Stimulated activated CD4-positive, alpha-beta T cell treated with anti-CD3 and anti-CD28 coated beads, Interleukin-1b, Interleukin-23, amount 100 ng/mL, for 1 hour (primary cell): ENCODE measurements at places on chromosomes 7 and 10.

GRCh38 chr10:48699011-48699627 is 14.4 kb downstream of the WDFY4 start:
- DNase-seq: no peak

DNA sequence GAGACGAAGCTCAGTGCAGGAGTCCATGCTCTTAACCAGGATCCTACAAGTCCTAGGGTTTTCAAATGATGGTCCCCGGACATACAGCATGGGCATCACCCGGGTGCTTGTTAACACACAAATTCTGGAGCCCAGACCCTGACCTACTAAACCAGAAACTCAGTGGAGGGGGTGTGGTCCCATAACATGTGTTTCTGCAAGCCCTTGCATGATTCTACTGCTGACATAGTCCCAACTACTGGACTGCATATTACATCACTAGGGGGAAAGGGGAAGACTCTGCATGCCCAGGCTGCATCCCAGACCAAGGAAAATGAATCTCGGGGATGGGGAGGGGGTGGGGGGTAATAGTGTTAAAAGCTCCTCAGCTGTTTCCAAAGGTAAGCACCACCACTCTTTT is 40.3 kb downstream of the GRB10 start:
- DNase-seq: no peak

- no peak for DNase-seq
These were observed 21.7 kb upstream of the WNT16 start for GRCh38 chr7:121307021-121307574.

DNA sequence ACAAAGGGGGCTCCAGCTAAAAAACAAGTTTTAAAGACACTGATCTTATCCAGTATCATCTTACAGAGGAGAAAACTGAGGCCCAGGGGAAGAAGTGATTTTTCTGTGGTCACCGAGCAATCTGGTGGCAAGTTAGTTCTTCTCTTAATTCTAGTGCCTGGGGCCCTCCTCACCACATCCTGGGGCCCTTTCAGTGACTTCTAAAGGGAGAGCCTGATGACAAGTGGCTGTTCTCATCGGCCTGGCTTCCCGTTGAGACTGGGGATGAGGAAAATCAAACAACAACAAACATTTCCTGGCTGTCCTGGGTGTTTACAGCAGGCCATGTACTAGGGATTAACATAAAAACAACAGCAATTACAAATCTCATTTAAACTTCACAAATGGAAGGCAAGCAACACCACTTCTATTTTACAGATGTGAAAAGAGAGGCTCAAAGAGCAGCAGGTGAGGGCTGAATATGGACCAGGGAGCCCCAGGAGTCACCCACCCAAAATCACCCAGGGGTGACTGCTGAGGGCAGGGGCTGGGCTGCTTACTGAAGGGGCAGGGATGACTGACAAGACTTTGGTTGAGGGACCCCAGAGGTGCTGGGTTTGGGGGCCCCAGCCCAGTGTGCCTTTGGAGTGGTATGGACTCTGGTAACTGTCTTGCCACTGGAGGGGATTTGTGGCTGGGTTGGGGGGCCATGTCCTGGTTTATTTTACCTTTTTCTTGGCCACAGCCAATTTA is 24.7 kb upstream of the MTPAP start:
- DNase-seq: no peak

DNA sequence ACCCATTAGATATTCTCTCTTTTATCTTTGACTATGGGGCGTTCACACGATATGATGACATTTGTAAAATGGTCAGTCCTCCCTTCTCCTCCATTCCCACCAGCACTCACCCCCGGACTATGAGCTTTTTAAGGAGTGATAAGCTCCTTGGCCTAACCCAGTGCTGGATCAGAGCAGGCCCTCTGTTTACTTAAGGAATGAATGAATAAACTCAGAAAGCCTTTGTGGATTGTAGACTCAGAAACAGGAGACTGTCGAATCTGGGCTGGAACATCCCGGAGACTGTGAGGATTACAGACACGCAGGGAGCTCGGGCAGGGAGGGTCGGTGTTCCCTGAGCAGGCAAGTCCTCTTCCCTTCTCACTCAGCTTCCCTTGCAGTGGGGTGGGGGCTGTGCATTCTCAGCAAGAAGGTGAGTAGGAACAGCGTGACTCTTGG is 6.8 kb upstream of the ZCCHC24 start:
- DNase-seq: no peak

GRCh38 chr7:84040355-84040754 is 154.2 kb downstream of the SEMA3A start:
- no peak for DNase-seq

GRCh38 chr7:17830206-17830605 is 110.1 kb downstream of the SNX13 start:
- no peak for DNase-seq

DNA sequence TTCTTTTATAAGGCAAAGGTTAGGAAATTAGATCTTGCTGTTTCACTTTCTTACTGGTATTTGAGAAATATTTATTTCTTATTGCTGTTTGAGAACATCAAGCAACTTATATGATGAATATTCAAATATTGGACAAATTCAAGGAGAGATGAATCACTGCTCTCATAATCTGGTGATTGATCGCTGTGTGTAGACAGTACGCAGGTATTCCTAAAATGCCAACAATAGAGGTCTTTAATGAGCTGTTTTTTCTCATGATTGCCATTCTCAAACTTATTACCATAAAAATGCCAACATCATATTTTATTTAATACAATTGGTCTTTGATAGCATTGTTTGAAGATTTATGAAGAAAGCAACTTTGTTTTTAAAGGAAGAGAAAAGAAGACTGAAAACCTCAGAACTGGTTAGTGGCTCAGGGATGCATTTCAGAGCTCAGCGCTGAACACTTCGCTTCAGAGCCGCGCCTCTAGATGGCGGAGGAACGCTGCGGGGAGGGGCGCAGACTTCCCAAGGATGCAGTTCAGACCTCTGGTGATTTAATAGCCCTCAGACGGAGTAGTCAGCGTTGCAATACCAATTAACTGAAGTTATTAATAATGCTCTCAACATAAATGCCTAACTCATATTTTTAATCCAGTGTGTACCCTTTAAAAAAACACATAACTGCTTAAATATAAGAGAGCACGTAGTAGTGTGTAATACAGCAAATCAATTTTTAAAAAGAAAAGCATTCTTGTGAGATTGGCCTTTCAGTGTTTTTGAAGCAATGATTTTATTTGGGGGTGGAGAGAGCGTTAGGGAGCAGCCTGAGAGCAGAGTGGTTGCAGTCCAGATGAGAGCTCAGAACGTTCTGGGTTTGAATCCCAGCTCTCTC is 38.5 kb upstream of the STEAP4 start:
- DNase-seq: no peak

DNA sequence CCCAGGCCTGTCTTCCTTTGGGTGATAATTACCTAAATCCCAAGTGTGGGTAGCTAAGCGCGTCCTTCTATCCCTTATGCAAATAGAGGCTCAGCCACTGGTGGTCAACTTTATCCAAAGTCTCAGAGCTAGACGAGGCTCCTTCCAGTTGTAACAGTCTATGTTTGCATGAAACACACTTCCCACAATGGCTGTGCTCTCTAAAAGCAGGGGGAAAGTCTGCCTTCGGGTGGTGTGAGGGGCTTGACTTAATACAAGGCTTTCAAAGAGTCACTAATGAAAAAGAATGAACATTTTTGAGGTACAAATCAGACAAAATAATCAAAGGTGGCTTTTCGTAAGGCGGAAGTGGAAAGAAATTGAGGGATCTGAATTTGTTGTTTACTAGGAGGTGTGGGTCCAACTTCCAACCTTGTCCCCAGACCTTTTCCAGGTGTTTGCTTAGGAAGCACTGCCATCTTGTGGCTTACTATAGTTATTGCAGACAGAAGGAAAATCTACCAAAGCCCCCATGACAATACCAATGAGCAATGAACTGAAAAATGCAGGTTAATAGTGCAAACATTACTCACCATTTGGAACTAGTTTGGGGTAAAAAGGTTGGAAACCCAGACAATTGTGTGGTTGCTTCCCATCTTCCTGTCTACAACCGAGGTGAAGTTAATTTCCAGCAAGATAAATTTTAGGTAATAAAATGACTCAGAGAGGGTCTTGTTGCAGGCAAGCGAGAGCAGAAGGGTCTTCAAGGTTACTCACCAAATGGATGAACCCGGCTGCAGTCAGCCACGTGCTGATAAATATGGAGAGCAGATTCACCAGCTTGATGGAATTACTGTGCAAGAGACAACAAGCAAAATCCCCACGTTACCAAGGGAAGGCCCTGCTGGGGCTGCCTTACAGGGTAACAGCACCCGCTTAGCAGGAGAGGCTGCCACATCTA is 525.7 kb downstream of the KCNMA1 start:
- DNase-seq: no peak

DNA sequence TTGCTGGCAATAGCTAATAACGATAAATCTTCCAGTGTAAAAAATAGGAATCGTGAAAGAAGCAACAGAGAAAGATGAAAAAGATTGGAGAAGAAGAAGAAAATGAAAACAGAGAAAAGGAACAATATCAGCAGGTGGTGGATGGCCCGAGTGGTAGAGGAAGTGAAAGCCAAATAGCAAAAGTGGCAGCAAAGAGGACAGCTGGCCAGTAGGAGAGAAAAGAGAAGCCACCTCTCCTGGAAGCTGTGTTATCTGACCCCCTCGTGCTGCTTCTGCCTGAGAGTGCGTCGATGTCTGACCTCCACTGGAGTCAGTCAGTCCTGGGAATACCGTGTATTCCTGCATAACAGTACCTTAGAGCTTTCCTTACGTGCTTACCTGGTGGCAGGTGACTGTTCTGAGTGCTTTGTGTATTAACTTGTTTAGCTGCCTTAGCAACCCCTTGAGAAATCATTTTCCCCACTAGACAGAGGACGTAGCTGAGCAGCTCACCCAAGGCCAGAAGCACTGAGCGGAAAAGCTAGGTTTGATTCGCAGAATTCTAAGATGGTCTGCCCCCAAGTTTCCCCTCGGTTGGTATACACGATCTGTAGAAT is 88.3 kb downstream of the CHN2 start:
- DNase-seq: no peak

DNA sequence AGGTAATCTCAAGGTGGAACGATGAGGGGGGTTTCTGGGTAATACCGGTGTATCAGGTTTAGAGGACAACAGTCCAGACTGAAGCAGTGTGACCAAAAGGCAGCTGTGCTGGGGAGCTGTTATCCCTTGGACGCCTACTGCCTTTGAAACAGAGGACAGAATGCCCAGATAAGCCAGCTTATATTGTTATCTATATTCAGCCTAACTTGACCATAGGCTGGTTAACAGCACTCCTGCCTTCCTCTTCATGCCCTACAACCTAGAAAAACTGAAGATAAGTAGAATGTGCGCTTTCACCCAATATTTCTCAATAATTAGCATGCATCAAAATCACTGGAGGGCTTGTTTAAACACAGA is 44.9 kb downstream of the IL6 start:
- no peak for DNase-seq

GRCh38 chr10:125548356-125548755 is 134.6 kb downstream of the TEX36 start:
- no peak for DNase-seq

GRCh38 chr10:21650353-21650752 is 116.3 kb downstream of the MLLT10 start:
- DNase-seq: no peak

- no peak for DNase-seq
These were observed 122.1 kb downstream of the BTAF1 start for GRCh38 chr10:92045641-92046106.

GRCh38 chr7:142800699-142801260 is 30.0 kb downstream of the PRSS2 start:
- DNase-seq: no peak

GRCh38 chr7:64951250-64951848 is 39.5 kb downstream of the ZNF117 start:
- DNase-seq: no peak

- DNase-seq: no peak
These were observed 112.7 kb downstream of the MTERF1 start for GRCh38 chr7:91767820-91768219.

DNA sequence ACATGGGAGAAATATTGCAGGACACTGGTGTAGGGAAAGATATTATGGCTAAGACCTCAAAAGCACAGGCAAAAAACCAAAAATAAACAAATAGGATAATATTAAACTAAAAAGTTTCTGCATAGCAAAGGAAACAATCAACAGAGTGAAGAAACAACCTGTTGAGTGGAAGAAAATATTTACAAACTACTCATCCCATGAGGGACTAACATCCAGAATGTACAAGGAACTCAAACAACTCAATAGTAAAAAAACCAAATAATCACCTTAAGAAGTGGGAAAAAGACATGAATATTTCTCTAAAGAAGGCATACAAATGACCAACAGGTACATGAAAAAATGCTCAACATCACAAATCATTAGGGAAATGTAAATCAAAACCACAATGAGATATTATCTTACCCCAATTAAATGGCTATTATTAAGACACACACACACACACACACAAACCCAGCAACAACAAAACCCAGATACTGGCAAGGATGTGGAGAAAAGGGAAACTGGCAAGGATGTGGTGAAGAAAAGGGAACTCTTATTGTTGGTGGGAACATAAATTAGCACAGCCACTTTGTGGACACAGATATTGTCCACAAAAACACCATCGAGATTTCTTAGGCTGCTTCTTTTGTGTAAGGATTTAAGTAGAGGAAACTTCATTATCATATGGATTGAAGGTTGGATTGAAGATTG is 9.8 kb upstream of the RAB18 start:
- DNase-seq: no peak

GRCh38 chr10:13671904-13672303 is 85.1 kb downstream of the PRPF18 start:
- DNase-seq: no peak

- DNase-seq: no peak
These were observed 7.5 kb downstream of the EMX2 start for GRCh38 chr10:117550076-117550475.

DNA sequence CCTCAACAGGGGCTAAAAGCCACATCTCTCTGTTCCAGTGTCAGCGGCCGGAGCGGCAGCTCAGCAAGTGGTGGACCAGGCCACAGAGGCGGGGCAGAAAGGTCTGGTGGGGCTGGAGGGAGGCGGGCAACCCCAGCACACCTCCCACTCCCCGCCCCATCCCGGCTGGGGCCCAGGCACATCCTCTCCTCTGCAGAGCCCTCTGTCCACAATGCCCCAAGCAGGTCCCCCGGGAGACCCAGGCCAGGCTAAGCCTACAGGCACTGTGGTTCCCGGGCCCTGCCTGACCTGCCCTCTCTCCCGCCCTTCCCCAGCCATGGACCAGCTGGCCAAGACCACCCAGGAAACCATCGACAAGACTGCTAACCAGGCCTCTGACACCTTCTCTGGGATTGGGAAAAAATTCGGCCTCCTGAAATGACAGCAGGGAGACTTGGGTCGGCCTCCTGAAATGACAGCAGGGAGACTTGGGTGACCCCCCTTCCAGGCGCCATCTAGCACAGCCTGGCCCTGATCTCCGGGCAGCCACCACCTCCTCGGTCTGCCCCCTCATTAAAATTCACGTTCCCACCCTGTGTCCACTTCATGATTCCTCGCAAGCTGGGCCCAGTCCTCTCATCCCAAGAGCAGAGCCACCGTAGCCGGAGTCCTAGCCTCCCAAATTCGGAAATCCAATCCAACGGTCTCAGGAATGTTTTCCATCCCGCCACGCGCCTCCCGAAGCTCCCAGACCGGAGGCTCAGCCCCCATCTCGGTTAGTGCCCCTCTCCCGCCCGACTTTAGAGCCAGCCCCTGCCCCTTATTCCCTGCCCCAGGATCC is 2.1 kb downstream of the ADIRF start:
- DNase-seq: no peak
